Activated naive CD4-positive, alpha-beta T cell treated with anti-CD3 and anti-CD28 coated beads, Interleukin-2, amount 50 U/mL, for 72 hours (primary cell): ENCODE measurements at places on chromosomes 4 and X. TPM values are rescaled to one million over a fixed set of nuclear protein-coding genes. Genes with fewer than 3 reads are reported as not detected.

DNA sequence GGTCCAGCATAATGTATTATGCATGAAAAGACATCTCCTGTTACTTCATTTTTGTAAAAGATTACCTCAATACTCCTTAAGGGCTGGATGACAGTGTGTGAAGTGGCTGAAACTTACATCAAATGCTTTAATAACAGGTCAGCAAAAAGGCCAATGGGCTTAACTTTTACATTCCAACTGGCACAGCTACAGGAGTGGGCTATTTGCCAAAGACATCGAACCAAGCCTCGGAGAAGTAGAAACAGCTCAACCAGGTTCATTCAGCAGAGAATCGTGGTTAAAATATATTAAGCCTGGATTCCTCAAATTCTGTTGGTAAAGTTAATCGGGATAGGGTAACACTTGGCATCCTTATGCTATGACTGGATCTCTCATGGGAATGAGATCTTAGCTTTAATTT, 639.7 kb downstream of the TRIML1 start:
- no peak for DNase-seq

Gene GLRA2
- total RNA-seq, result not detected

- no peak for DNase-seq
Measured at GRCh38 chr4:37365888-37366287, 121.3 kb downstream of the NWD2 start.

- DNase-seq, result no peak
Measured at GRCh38 chr4:121764303-121764701, 662 bp downstream of the SMIM43 start.

Gene SULT1B1
- 3.2 TPM for total RNA-seq

- DNase-seq, result no peak
Measured at GRCh38 chr4:48400416-48400815, 59.1 kb downstream of the SLAIN2 start.

DNA sequence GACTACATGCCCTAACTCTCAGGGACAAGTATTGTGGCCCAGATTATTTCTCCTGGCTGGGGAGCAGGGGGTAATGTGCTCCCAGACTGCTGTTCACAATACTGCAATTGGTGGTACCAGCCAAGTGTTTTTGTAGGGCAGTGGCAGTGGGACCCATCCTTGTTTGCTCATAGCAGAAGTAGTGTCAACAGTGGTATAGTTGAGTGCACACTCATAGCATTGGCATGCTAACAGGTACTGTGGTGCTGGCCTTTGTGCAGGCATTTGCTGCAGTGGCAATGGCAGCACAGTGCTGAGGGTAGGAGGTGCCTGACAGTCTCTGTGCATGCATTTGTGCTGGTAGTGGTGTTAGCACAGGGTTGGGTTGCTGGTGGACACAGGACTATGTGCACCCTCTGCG, 995.0 kb downstream of the SH3BGRL start:
- no peak for DNase-seq

Gene KCTD8
- total RNA-seq, result not detected

- no peak for DNase-seq
Measured at GRCh38 chr4:48962636-48963035, 23.4 kb upstream of the CWH43 start.

Gene NUDT11
- total RNA-seq, result 1.3 TPM

Gene TMSB15A
- 0.51 TPM for total RNA-seq

- no peak for DNase-seq
Measured at GRCh38 chr4:93842601-93843252, 14.2 kb downstream of the ATOH1 start.

Gene ITGB1BP2
- 7.8 TPM for total RNA-seq

Gene GPC4
- 0.27 TPM for total RNA-seq

Gene CTAG2
- not detected for total RNA-seq

DNA sequence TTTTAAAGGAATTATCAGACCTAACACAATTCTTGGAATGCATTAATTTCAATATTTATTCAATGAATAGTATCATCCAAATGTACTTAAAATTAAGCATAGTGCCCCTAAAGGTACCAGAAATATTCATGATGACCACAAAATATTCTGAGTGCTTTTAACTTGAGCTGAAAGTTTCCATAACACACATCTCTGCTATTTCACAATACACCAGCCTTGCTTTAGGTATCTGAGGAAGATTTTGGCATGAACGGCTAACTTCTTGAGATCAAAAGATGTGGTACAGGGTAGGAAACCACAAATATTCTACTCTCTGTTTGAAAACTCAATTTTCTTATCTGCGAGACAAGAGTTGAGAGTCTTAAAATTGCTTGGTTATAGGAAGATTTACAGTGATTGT, 538.3 kb upstream of the PCDH7 start:
- no peak for DNase-seq

GRCh38 chrX:50081282-50081889, 119.4 kb downstream of the AKAP4 start:
- DNase-seq, result no peak

Gene SHROOM4
- total RNA-seq, result not detected

Gene GAGE12J
- not detected for total RNA-seq

DNA sequence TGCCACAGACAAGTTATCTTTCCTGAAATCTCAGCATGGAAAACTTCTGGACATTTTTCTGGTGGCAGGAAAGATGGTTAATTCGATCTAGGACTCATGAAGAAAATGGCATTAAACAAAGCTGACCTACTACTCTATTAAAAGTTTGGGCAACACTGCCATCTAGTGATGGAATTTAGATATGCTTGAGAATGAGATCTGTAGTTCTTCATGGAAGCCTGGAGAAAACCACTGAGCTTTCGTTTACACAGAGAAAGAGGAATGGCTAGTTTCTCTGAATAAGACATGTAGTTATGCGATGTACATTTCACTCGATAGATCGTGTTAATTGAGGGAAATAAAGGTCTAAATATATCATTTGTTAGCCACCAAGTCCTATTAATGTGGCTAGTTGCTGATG, 51.7 kb upstream of the CHRDL1 start:
- no peak for DNase-seq

Gene ANXA5
- 161 TPM for total RNA-seq

Gene MAGEA3
- not detected for total RNA-seq

DNA sequence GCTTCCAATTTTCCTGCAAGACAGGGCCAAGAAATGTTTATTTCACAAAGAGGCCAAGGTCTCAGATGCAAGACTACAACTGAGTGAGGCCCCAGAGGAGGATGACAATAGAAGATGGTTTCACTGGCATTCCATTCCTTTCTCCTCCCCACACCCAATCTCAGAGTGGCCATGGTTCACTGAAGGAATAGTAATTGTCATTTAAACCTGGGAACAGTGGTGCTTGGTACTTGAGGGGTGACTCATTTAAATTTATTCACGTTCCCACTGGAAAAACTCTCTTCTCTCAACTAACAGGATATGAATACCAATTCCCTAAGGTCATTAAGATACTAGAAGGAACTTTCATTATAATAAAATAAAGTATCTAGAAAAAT, 35.3 kb upstream of the CXCL8 start:
- DNase-seq, result no peak

GRCh38 chr4:113499696-113500095, 261.8 kb downstream of the CAMK2D start:
- DNase-seq, result no peak

DNA sequence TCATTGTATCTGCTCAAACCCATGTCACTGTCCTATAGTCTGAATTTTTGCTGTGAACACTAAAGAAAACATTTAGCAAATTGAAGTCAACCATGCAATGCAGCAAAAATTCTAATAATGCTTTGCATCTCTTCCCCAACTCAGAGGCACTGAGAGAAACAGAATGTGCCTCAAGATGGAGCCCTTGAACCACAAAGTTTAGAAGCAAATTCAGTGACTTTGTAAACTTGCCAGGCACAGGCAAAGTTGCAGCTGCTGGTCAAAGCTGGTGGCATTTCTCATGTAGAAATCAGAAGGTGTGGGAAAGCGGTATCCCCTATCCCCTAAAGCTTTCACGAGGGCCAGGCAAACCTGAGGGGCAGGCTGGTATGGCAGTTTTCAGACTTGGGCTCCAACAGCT, 121.7 kb upstream of the DIPK2B start:
- no peak for DNase-seq

Gene MAOB
- total RNA-seq, result not detected

GRCh38 chrX:147912093-147912801, 528 bp downstream of the FMR1 start:
- DNase-seq, result peak; percentile 12

- no peak for DNase-seq
Measured at GRCh38 chrX:129726307-129727111, 12.3 kb upstream of the XPNPEP2 start.

GRCh38 chrX:43019021-43019420, 241.1 kb upstream of the PPP1R2C start:
- no peak for DNase-seq

DNA sequence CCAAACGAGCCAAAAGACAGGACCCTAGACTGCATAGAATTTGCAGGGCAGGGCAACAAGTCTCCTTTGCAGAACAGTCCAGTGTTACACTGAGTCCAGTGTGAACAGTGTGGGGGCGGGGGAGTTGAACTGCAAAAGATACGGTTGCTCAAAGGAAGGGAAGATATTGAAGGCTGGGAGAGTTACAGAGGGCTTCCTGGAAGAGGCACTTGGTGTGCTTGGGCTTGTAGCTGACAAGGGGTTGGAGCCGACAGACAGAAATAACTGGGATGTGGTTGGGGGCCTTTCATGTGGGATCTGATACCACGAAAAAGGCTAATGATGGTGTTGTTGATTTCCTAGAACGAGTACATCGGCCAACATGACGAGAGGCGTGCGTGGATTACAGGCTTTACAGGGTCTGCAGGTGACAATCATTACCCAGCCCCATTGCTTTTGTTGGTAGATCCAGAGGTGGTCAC, 6.1 kb downstream of the XPNPEP2 start:
- no peak for DNase-seq
